ENCODE measurements at places on chromosomes 12 and 14.

DNA sequence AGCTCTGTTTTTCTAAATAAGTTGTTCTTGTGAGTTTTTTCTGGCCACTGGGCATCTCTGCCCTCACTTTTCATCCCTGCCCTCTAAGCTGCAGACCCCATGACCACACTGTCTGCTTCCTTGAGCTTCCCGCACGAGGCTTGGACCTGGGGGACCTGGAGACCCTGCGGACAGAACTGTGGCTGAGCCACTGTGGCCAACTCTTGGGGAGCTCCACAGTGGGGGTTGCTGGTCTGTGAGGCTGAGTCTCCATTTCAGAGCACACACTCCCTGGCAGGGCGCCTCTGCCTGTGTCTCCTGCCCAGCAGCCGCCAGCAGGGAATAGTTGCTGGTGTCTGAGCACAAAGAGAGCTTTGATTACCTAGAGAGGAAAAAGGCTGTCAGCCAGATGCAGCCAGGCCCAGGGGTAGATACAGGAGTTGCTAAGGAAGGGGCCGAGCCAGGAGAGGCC lies 13.1 kb upstream of the RIN3 start:
- DNase-seq: no peak

DNA sequence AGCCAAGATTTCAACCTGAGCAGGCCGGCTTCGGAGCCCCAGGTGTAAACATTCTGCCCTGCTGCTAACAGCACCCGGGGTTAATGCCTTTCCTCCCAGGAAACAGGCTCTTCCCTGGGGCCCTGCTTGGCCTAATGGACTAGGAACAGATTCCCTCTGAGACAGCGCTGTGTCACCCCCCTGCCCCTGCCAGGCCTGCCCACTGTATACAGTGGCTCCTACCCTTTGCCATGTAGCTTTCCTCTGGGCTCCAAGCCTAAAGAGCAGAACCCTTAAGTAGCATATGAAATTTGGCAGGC lies 28.3 kb upstream of the BCDIN3D start:
- no peak for DNase-seq

GRCh38 chr14:79631276-79631675 lies 580.0 kb downstream of the DIO2 start:
- no peak for DNase-seq

DNA sequence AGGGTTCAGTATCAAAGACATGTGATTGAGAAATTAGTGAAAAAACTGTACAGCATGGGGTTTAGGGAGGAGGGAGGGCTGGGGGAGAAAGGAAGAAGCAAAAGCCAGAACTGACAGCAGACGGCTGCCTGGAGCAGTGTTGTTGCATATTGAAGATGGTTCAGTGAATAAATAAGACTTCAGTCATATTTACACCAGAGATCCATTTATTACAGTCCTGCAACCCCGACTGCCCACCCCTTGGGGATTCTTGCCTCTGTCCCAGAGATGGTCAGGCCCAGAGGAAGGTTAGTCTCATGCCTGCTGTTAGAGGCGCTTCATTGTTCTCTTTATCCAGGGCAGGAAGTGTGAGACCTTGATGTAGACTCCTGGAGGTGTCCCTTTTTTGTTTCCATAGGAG lies 3.2 kb downstream of the GZMH start:
- no peak for DNase-seq

DNA sequence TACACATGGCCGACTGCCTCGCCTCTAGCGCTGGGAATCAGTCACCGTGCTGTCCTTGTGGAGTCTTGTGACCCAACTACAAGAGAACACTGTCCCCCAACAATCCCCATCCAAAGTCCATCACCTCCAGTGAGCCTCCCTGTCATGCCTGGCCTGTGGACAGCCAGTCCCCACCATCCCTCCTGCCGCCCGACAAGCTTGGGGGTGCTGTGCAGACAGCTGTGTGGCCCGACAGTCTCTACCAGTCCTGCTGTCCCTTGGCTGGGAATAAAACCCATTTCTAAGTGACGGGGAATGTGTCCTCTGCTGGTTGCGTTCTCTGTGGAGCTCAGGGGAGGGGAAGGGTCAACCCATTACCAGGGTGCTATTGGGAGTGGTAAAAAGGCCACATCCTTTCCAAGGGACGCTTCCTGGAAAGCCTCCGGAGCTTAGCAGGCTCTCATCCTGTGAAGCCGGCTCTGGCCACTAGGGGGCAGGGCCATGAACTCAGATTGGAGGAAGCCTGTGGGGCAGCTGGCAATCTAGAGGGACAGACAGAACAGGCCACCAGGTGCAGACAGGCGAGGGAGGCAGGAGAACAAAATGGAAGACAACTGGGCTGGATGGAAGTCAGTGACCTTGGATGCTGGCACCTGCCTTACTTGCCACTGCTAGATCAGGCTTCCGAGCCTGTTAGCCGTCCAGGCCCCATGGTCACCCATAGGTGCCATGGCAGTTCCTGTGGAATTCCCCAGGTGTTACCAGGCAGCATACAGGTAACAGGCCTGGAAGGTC lies 12.0 kb upstream of the BLTP3B start:
- DNase-seq: peak; percentile 63

DNA sequence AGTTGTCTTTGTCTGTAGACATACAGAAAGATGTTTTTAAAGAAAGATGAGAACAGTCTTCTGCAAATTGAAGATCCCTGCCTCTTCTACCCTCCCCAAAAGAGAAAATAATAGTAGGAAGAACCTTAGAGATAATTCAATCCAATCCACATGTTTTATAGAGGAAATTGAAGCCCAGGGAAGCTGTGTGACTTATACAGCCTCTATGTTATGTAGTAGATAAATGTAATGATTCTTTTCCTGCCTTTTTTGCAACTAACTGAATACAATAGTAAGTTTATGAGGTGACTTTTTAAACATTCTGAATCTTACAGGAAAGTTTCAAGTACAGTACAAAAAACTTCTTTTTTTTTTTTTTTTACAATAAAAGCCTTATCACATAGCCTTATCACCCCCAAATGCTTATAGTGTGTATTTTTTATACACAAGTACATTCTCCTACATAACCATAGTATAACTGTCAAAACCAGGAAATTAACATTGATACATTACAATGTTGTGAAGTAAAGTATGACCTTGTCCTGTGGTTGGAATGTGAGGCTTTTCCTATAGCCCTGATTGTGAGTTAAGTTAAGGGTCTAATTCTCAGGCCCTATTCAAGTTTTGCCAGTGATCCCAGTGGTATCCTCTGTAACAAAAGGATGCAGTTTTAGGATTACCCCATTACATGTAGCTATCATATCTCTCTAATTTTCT lies 94.4 kb downstream of the FIGNL2 start:
- DNase-seq: no peak

DNA sequence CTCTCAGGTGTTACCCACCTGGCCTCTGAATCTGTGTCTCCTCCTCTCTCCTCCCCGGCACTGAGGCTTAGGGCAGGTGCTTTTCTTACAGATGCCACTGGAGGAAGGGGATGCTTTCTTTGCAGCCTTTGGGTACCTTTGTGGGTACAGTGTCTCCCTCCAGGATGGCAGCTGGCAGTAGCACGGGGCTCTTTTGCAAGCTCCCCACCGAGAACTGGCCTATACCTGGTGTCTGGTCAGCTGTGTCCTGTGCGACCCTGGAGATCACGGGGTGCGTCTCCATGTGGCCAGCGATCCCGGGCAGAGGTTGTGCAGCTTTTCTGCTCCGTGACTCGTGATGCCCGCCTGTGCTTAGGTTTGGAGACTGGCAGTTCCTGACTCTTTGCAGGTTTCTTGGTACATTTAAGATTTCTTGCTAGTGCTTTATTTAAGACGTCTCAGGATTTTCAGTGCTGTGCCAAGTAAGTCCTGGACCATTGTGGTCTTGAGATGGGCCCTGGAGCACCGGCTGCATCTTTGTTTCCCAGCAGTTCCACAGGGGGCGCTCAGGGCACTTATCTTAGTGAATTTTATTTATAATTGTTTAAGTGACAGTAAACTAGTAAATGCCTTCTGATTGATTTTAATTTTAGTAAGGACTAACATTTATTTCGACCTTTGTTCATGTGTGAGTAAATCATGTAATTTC lies 68.9 kb downstream of the DDX51 start:
- no peak for DNase-seq

DNA sequence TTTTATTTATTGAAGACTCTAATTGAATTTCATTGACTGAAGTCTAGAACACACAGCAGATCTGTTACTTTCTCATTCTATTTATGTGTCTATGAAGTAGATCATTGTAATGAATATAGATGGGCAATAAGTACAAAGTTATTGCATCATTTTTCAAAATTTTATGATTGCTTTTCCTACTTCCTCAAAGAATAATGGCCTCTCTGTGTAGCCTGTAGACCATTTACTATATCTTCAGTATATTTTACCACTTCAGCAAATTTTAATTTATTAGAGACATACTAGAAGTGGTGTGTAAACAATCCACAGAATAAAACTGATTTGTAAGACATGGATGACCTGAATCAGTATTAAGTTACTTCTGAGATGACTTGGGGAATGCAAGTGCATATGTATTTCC lies 291.7 kb upstream of the FAR2 start:
- DNase-seq: no peak

GRCh38 chr12:65902500-65902899 lies 78.2 kb downstream of the HMGA2 start:
- DNase-seq: no peak

DNA sequence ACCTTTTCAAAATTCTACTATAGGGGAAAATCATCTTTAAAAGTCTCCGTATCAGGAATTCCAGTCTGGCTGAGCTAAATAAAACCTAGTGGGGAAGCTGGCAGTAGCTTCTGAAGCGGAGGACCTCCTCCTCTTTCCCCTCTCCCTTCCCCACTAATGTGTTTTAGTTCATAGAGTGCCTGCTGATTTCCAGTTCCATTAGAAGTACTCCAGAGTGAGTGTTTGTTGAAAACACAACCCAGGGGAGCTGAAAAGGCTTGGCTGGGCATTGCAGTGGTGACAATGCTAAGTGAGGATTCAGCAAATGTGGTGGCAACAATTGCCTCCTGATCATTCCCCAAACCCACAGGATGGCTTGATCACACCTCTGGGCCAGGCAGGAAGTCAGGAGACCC lies 144.2 kb upstream of the FRMD6 start:
- DNase-seq: no peak

- DNase-seq: no peak
Measured at GRCh38 chr14:94536836-94537235, 24.4 kb upstream of the SERPINA4 start.

DNA sequence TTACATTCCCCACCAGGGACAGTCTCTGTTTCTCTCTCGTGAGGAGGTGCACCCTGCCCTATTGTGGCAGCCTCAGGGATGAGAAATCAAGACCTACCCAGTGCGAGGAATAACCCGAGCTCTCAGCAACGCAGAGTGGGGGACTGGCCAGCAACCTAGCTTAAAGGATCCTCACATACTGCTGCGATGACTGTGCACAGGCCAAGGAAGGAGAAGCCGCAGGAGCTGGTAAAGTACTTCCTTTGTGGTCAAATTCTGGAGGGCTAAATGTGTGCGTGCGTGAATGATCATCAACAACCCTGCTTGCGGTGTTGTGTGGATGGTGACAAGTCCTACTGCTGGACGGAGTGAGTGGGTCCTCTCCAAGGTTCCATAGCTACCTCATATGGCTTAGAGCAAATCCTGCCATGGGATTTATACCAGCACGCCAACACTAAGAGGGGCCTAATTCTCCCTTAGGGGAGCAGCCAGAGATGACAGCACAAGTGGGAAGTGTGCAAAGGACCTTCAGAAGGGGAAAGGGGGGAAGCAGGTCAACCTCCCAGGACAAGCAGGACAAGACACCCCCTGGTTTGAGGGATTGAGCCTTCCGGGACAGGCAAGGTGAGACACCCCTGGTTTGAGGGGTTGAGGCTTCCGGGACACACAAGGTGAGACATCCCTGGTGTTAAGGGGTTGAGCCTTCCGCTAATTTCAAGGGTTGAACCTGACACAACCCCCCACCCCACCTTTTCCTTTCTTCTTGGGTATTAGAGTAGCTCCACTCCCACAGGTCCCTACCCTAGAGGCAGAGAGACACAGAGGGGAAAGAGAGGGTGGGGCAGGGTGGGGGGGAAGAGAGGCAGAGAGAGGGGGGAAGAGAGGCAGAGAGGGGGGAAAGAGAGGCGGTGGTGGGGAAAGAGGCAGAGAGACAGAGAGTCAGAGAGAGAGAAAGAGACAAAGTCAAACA lies 58.8 kb upstream of the AP4S1 start:
- DNase-seq: no peak

- DNase-seq: no peak
Measured at GRCh38 chr14:52876806-52877205, 74.0 kb downstream of the FERMT2 start.

DNA sequence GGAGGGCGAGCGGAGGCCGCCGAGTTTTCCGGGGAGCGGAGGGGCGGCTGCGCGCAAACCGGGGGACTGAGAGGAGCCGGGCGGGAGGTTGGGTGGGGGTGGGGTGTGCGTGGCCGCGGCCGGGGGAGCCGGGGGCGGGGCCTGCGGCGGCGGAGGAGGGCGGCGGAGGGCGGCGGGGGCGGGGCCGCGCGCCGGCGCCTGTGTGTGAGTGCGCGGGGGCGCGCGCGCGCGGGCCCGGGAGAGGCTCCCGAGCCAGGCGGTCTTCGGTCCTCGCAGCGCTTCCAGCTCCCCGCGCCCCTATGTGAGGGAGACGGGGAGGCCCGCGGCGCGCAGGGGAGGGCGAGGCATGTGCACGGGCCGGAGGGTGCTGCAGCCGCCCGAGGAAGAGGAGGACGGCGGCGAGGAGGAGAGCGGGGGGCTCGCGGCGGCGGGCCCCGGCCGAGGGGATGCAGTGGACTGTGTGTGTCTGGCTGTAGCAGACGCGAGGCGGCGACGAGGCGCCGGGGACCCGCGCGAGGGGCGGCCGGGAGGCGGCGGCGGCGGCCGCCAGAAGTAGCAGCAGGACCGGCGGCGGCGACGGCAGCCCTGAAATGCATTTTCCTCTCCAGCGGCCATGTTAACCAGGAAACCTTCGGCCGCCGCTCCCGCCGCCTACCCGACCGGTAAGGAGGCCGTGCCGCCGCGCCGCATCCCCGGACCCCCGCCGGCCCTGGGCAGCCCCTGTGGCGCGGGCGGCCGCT lies at the start of gene DYRK2:
DYRK2 (plus strand) TSS at position 225 of the 740 bp plus-strand sequence; CDS start at position 614, 389 bp downstream.
- peak; percentile 71 for DNase-seq

DNA sequence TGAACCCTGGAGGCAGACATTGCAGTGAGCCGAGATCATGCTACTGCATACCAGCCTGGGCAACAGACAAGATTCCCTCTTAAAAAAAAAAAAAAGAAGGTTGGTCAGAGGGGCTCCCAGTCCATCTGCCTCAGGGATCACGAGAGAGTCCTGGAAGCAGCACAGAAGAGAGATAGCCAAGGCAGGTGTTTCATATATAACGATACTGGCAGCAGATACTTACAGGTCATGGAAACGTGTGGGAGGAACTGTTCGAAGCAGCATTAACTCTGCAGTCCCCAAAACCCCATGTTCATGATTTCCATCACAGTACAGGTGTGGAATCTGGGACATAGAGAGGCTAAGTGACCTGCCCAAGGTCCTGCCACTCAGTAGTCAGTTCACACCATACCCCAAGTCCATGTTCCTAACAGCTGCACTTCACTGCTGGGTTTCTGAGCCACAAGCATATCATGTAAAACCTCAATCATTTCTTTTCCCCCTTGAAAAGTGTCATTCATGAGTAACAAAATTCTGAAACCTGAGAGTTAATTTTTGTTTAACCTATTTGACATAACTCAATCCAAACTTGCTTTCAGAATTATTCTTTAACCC lies 16.7 kb downstream of the CDK2AP1 start:
- no peak for DNase-seq

- no peak for DNase-seq
Measured at GRCh38 chr14:91252871-91253794, 8.6 kb upstream of the GPR68 start.
